ENCODE measurements at places on chromosomes 5 and 9. TPM values are rescaled to one million over a fixed set of nuclear protein-coding genes. Genes with fewer than 3 reads are reported as not detected.

DNA sequence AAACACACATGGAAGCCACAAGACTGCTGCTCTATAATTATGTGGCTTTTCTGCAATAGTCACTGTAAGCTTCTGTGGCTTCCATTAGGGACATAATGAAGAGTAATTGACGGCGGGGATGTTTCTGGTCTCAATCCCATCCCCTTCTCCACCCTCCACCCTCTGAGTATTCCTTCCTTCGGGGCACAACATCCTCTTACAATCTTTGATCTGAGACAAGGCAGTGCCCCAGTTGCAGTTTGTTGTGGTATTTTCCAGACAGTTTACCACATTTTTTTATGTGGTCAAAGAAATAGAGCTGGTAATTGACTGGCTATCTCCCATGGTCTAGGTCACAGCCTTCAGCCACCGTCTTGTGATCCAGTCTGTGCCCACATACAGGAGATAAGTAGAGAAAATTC is 277.7 kb downstream of the NR2F1-AS1 start:
- DNase-seq: no peak

The PCDHGC4 gene
- total RNA-seq: 0.42 TPM

DNA sequence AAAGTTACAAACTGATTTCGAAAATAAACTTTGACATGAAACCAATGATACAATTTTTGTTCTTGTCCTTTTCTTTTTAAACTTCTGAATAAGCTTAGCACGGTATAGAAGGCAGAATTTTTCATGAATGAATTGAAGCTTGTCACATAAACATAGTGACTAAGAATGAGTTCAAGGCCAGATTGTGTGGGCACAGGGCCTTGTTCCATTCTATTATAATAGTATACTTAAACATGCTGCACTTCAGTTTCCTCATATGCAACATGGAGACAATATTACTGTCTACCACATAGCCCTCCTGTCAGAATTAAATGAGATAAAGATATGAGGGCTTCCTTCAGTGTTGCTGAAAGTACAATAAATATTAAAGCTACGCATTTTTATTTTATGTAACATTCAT is 204.2 kb upstream of the HAPLN1 start:
- no peak for DNase-seq

The ARSI gene
- 0.10 TPM for total RNA-seq

- DNase-seq: no peak
Observed at GRCh38 chr5:151676314-151676712, 10.4 kb downstream of the SPARC start.

- no peak for DNase-seq
Observed at GRCh38 chr9:36164372-36164771, 4.8 kb upstream of the CCIN start.

DNA sequence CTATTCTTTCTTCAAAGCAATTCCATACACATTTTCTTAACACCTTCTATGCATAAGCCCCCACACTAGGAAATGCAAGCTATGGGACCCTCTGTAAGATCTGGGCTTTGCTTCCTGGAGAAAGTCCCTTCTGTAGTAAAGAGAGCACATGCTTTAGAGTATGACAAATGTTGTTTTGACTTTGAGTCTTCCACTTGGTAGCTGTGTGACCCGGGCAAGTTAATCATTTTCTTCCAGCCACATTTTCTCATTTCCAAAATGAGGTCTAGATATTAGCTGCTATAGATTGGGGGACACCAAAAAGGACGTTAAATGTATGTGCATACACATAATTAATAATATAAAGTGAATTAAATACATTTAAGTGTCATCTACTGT is 334.0 kb downstream of the NFIB start:
- no peak for DNase-seq

The TGFBI gene
- total RNA-seq: 3.7 TPM

DNA sequence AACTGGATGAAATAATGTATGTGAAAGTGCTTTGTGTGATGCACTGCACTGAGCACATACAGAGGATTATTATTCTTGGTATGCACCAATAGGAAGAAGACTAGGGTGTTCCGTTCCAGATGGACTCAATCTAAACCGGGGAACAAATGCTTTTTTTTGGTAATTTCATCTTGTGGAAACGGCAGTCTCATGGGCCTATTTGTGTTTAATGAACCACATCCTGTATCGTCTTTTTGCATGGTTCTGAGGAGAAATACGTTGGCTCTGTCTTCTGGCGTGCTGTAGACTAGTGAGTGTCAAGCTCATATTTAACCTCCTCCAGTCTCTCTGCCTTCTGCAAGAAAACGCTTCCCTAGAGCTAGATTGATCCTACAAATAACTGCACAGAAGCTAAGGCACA is 30.0 kb downstream of the TRIM32 start:
- no peak for DNase-seq

DNA sequence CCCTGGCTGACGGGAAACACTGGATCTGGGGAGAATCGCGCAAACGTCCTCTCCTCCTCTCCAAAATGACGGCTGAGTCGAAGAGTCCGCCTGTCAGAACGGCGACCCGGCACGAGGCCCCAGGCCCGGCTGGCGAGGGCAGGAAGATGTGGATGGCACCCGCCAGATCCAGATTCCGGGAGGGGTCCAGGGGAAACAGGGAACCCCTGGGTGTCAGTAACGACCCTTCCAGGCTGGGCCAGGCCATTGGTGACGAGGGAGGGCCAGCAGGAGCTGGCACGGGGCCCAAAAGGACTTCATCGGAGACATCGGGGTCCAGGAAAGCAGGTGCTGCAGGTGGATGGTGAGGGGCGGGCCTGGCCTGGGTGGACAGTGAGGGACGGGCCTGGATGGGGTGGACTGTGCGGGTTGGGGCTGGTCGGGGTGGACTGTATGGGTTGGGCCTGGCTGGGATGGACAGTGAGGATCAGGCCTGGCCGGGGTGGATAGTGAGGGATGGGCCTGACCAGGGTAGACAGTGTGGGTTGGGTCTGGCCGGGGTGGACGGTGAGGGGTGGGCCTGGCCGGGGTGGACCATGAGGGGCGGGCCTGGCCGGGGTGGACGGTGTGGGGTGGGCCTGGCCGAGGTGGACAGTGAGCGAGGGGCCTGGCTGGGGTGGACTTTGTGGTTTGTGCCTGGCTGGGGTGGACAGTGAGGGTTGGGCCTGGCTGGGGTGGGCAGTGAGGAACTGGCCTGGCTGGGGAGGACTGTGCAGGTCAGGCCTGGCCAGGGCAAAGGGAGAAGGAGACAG is 14.0 kb downstream of the SLC6A3 start:
- no peak for DNase-seq

GRCh38 chr5:169303119-169303515 is 2.2 kb upstream of the SLIT3 start:
- no peak for DNase-seq

The MELK gene
- not detected for total RNA-seq

DNA sequence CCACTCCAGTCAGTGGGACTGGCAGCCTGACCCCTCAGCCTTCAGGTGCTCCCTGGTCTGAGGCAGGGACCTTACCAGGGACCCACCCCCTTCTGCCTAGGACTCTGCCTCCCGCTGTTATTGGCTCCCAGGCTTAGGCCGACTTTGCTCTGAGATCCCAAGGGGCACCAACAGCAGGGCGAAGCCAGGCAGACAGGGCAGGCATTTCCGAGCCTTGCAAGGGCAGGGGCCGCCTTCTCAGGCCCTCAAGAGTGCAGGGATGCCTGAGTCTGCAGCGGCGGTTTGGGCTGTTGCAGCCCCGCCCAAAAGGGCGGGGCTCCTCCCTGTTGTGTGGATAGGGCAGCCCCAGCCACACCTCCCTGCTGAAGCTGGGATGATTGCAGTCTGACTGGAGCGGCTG is 644.6 kb downstream of the PRR16 start:
- DNase-seq: no peak

The EPB41L4A gene
- total RNA-seq: 12.9 TPM

DNA sequence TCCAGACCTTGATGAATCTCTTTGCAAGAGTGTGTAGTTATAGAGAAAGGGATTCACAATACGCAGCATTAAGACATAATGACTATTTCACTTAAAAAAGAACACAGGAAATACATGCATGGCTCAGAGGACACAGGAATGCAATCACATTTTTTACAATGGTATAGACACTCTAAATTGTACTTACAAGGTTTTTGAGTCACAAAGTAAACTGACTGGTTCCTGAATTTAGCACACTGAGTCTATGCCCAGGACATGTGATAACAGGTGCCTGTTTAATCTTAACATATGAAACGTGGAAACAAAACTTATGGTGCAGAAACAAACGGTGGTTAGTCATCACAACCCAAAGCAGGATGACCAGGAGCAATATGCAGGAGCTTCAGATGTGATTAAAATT is 6.7 kb downstream of the EPB41L4A start:
- no peak for DNase-seq

DNA sequence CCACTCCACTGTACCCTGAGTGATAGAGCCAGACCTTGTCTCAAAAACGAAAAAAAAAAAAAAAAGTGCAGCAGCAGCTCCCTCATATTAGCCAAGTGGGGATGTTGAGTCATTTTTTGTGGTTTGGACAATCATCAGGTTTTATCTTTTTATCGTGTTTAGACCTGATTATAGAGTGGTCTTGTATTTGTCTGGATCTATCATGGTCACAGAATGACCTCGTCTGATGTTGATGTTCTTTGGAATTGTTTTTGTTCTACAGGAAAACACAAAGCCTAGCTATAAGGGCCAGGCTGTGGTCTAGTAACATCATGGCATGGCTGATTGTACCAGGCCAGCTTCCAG is 1.6 kb upstream of the FBXW11 start:
- DNase-seq: no peak

DNA sequence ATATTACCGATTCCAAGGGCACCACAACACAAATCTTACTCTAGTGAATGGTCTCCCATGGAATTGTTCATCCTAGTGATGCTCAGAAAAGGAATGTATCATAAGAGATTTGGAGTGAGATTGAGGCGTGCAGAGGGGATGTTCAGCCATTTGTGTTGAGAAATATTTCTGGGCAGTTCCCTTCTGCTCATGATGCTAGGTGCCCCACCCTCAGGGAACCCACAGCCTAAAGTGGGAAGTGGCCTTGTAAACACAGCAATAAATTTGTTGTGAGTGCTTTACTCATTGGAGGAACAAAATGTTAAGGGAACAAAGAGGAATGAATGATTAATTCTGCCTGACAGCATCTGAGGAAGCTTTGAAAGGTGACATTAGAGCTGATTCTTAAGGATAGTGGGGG is 129.9 kb downstream of the TLE4 start:
- peak; percentile 39 for DNase-seq

- DNase-seq: no peak
Observed at GRCh38 chr9:110958847-110959246, 79.4 kb downstream of the LPAR1 start.

The MORN5 gene
- total RNA-seq: not detected

The TAF11L5 gene
- total RNA-seq: not detected

The CCL27 gene
- not detected for total RNA-seq

DNA sequence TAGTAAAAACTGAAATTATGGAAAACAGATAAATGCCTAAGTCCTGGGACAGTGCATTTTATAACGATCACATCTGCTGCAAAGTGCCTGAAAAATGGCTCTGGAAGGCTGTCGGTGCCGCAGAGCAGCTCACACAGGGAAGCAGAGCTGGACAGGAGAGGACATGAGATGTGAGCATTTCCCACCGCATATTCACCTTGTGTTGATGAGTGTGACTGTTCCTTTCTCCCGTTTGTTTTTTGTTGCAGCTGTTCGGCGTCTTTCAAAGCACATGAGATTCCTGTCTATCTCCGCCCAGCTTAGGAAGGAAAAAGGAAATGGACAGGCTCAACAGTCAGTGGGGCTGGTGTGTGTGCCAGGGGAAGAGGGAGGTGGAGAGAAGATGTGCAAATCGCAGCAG is 164.9 kb upstream of the SEMA6A start:
- no peak for DNase-seq

DNA sequence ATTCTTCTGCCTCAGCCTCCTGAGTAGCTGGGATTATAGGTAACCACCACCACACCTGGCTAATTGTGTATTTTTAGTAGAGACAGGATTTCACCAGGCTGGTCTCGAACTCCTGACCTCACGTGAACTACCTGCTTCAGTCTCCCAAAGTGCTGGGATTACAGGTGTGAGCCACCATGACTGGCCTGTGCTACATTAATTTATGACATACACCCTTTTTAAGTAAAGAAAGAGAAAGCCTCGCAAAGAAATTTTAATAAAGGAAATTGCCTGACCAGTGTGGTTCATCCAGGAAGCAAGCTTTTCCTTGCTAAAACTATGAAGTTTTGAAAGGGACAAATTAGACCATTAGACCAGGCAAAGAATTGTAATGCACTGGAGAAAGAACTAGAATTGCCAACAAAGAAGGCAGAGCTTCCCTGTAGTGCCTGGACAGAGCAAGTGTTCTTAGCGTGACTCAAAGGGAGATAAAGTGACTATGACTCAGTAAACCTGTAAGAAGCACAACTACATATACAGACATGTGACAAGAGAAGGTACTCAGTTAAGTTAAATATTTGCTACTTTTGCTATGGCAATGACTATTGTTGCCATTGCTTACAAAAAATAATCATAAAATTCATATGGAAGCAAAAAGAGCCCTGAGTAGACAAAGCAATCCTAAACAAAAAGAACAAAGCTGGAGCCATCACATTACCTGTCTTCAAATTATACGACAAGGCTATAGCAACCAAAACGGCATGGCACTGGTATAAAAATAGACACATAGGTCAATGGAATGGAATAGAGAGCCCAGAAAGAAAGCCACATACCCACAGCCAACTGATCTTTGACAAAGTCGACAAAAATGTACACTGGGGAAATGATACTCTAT is 54.6 kb downstream of the FYB1 start:
- DNase-seq: no peak

- no peak for DNase-seq
Observed at GRCh38 chr5:178642351-178642909, 15.6 kb upstream of the CLK4 start.

DNA sequence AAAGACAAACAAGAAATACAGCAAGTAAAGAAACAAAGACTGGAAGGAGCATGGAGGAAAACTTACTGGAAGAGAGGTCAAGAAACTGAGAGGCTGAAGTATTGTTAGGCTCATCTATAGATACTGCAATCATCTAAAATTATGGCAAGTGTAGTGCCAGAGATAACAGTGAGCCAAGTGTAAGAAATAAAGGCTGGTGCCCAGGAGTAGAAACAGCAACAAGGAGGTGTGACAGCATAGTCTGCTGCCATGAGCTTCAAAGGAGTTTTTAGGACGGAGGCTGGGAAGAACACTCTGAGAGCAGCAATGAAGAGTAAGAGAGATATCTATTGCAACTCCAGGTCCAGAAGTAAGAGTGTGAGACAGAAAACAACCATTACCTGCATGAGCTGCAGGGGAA is 60.5 kb downstream of the MEGF9 start:
- DNase-seq: no peak

The FABP6 gene
- not detected for total RNA-seq

The CCL28 gene
- 16.8 TPM for total RNA-seq

The ADAMTS16 gene
- not detected for total RNA-seq

- no peak for DNase-seq
Observed at GRCh38 chr9:4220346-4220745, 79.5 kb downstream of the GLIS3 start.

The ST8SIA4 gene
- total RNA-seq: 42.6 TPM

GRCh38 chr9:34628656-34629490 is at the start of gene ARID3C:
ARID3C (minus strand) TSS chr9:34629066; CDS start chr9:34628014, 1,052 bp downstream.
- DNase-seq: peak; percentile 62

The DRD1 gene
- not detected for total RNA-seq

The ZNF483 gene
- 3.0 TPM for total RNA-seq

All from B cell (primary cell).